ENCODE measurements at places on chromosomes 1 and 21. TPM values are rescaled to one million over a fixed set of nuclear protein-coding genes. Genes with fewer than 3 reads are reported as not detected.

Gene OR2T29
- not detected for polyA plus RNA-seq

Gene PHC2
- 77.9 TPM for polyA plus RNA-seq

Gene RGS8
- not detected for polyA plus RNA-seq

Gene DIRAS3
- polyA plus RNA-seq = 3.9 TPM

Gene ANGPTL7
- polyA plus RNA-seq = 0.54 TPM

Gene ST7L
- 20.6 TPM for polyA plus RNA-seq

Gene SOAT1
- 10.7 TPM for polyA plus RNA-seq

Gene S100A3
- 1.2 TPM for polyA plus RNA-seq

Gene REN
- polyA plus RNA-seq = not detected

Gene CDCA8
- 7.1 TPM for polyA plus RNA-seq

Gene WNT4
- 10.3 TPM for polyA plus RNA-seq

Gene ILDR2
- 3.8 TPM for polyA plus RNA-seq

Gene PADI3
- polyA plus RNA-seq = not detected

GRCh38 chr1:94527447-94528031 is 14.0 kb downstream of the F3 start:
- no peak for DNase-seq

- no peak for DNase-seq
Observed at GRCh38 chr1:51927029-51927428, 48.5 kb upstream of the NRDC start.

- DNase-seq = peak; percentile 68
Observed at GRCh38 chr1:172143384-172144055, 277.0 kb upstream of the C1orf105 start.

DNA sequence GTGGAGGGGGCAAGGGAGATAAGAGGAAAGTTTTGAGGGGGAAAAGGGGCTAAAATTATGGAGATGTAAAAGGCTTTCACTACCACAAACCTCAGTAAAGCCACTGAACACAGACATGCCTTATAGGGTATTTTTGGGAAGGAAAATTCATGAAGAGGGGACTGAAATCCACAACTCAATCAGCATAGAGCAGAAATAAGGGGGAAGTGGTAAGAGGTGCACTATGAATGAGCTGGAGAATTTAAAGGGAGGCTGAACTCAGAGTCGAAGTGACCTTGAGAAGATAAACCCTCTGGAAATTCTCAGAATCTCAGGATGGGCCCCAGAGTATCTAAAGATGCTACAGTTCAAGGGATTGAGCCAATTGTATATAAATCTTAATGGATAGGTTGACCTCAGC is 15.3 kb downstream of the RHEX start:
- DNase-seq = no peak

GRCh38 chr1:218344814-218345672 is at the start of gene TGFB2:
Gene TGFB2 (plus strand): TSS chr1:218345336. CDS start chr1:218346702, 1,366 bp downstream.
- DNase-seq = peak; percentile 86

GRCh38 chr1:16342331-16343062 is 9.8 kb downstream of the FBXO42 start:
- no peak for DNase-seq

- DNase-seq = no peak
Observed at GRCh38 chr1:178484698-178485225, 12.0 kb downstream of the CLEC20A start.

DNA sequence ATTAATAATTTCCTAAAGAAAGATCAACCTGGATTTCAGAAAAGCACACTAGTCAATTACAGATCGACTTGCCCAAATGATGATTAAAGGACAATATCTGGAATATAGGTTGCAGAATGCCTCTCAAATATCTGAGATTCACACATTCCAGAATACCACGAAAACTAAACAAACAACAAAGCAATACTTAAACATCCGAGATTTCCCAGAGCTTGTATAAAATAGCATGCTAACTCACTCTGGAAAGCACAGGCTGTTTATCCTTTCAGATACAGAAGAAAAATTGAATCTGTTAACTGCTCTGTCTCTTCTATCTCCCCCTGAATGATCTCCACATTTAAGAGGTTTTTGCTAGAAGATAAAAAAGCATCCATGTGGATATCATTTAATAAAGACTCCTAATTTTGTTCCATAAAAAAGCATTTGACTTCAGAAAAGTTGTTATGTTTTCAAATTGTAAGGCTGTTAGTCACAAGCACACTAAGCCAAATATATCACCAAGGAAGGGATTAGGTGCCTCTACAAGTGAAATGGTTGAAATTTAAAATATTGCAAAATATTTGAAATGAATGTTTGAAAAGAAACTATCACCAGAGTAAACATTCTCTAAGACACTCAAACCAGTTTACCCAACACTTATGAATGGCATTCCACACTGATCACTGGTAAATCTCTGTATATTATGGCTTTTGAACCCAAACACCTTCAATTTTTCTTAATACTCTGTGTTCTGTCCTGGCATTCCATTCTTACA is 865.1 kb upstream of the ADAMTS5 start:
- no peak for DNase-seq

DNA sequence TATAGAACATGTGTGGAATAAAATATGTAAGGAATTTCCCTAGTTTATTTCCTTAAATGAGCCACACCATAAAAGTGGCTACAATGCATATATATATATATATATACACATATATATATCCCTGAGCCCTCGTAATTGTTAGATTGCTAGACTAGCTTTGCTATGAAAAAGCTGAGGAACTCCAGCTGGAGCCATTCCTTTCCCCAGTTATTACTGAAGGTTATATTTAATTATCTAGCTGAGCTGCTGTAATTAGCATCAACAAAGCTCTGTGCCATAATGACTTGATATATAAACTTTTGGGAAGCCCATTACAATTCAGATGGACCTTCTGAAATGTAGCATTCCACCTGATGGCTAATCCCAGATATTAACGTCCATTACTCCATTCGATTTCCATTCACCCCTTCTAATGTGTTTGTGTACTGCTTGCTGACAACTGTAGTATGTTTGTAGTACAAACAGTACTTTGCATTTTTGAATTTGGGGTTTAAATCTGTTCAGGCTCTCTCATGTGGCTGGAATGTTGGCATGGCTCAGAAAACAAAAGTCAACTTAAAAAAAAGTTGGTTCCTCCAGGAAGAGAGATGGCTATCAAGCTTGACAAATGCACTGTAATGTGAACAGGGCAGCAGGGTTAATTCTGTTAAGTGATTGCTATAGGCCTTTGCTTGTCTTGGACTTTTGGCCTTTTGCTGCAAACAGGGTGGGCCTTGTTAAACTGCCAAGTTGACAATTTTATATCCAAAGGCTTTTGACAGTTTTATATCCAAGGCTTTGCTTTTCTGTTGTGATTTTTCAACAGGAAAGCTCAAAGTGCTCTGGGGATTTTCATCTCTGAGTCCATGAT is 170.0 kb downstream of the LTN1 start:
- peak; percentile 19 for DNase-seq

DNA sequence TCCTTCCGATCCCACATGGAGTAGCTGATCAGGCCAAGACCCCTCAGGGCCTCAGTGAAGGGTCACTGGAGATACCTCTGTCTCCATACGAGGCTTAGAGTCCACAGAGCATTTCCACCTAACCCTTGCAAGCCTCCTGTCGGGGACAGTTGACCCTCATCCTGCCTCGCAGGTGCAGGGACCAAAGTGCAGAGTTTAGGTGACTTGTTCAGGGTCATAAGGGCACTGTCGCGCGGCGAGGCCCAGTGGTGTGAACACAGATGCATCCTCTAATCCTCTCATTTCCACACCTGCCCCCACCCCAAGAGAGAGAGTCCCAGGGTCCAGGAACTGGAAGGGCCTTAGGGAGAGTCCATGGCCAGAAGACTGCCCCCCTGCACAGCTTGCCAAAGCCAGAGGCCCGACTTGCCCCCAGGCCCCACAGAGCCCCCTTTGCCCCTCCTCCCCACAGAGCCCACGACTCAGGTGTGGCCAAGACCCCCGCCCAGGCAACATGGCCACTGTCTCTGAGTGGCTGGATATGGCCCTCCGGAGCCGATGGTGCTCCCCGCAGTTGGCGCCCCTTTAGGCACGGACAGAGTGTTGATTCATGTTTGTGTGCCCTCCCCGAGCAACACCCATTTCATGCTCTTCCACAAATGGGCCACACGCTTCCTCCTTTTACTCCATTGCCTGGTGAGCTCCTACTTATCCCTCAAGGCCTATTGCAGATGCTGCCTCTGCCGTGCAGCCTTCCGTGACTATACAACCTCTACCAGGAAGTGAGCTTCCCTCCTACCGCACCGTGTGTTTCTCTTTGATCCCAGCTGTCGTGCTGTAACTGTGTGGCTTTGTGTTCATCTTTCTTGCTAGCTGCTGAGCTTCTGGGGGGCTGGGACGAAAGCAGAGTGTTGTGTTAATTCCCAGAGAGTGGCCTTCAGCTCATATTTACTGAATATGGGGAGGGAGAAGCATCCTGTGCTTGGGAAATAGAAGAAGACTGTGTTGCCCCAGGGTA is 1.7 kb downstream of the TRPM2 start:
- DNase-seq = no peak

DNA sequence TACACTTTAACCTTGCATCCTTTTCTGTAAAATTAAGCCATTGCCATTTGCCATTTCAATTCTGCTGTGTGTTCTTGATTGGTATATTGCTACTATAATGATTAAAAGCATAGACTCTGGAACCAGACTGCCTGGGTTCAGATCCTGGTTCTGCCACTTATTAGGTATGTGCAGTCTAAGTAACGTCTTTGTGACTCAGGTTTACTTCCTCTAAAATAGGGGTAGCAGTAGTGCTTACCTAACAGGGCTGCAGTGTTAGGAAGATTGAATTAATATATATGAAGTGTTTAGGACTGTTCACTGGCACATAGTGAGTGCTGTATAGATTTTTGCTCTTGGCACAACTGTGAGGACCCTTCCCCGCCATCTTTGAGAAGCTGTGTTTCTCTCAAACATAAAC is 4.4 kb downstream of the CDC42 start:
- no peak for DNase-seq

DNA sequence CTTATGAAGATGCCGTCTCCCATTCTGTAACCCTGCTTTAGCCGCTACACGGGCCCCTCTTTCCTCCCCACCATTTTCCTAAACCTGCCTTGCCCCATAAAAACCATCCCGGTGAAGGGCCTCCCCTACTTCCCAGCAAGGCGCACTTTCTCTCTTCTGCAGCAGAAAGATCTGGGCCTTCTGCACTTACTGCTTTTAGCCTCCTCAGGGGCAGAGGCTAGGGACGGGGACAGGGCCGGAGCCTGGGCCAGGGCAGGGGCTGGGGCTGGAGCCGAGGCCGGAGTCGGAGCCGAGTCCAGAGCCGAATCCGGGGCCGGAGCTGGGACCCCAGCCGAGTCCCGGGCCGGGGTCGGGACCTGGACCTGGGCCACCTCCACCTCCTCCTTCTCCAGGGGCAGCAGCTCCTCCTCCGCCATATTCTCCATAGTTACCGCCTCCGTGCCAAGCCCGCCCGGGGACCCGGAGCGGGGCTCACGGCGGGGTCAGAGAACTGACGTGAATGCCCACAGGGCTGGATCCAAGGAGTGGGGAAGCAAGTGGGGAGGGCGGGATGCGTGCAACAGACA is 382 bp downstream of the TRMT1L start:
- DNase-seq = no peak

GRCh38 chr1:4702464-4702863 is 48.1 kb downstream of the AJAP1 start:
- DNase-seq = no peak

GRCh38 chr1:58785442-58786058 is 1.7 kb upstream of the JUN start:
- DNase-seq = no peak

DNA sequence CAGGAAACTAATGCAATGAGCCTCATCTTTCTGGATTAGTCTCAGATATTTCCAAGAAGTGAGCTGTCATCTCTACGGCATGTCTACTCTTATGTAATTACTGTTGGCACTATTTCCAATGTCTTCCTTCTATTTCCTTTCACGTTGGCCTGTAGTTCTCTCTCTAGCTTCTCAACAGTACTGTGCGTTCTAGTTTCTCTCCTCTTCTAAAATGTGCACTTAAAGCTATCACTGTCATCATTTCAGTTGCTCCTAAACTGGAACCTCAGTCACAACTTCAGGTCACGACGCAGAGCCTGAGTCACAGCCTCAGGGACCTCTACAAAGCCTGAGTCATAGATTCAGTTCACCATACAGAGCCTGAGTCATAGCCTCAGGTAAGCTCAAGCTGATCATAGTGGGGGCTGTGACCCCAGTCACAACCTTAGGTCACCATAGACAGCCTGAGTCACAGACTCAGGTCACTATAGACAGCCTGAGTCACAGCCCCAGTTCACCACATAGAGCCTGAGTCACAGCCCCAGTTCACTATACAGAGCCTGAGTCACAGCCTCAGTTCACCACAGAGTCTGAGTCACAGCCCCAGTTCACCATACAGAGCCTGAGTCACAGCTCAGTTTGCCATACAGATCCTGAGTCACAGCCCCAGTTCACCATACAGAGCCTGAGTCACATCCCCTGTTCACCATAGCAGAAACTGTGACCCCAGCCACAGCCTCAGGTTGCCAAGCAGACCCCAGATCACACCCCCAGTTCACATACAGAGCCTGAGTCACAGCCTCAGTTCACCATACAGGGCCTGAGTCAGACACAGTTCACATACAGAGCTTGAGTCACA is 13.0 kb downstream of the WNT9A start:
- DNase-seq = no peak

DNA sequence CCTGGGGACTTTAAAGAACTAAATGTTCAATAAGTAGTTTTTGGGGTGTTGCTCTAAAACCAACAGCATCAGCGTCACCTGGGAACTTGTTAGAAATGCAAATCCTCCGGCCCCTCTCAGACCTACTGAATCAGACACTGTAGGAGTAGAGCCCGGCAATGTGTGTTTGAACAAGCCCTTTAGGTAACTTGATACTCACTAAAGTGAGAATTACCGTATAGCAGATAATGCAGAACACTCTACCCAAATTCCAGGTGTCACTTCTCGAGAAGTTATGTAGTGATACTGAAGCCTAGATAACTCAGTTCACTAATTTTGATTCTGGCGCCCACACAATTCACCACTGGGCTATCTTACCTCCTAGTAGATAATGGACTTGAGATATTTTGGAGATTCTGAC is 3.7 kb upstream of the DPT start:
- no peak for DNase-seq

Measured in hindlimb muscle (tissue), 1 donor.